Kasumi-1 (cell line): ENCODE measurements at places on chromosomes 5 and 9.

- DNase-seq = no peak
Observed at GRCh38 chr5:14301186-14301585, 158.0 kb downstream of the TRIO start.

GRCh38 chr5:7078901-7079300, 317.0 kb upstream of the ADCY2 start:
- peak; percentile 34 for DNase-seq

DNA sequence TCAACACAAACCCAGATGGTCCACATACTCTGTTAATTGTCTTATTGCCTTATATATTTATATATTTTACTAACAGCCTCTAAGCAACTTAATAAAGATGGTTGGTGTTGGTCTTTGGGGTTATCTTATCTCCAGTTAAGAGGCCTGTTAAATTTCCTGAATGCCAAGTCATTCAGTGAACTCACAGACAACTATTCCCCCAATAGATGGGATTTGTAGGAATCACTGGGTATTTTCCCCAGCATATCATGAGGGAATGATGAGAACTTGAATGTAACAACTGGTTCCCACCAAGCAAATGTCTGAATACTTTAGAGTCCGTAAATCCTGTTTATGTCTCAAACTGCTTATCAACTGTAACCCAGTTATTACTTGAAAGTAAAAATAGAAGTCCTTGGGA, 42.7 kb upstream of the RETREG1 start:
- no peak for DNase-seq

DNA sequence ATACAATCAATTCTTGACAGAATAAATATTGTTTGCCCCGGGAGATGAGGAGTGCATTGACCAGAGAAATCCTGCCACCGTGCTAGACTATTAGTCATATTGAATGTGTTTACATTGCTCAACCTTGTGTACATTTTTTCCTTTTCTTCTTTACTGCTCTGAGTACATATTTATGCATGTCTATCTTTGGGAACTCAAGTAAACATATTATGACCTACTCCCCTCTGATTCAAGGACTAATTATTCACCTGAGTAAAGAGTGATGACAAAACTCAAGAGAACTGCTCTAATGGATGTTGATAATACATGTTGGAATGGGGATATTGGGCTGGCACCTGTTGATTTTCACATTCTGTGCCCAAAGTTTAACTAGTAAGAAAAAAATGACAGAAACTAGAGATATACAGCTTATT, 3.9 kb upstream of the SPINK1 start:
- no peak for DNase-seq

DNA sequence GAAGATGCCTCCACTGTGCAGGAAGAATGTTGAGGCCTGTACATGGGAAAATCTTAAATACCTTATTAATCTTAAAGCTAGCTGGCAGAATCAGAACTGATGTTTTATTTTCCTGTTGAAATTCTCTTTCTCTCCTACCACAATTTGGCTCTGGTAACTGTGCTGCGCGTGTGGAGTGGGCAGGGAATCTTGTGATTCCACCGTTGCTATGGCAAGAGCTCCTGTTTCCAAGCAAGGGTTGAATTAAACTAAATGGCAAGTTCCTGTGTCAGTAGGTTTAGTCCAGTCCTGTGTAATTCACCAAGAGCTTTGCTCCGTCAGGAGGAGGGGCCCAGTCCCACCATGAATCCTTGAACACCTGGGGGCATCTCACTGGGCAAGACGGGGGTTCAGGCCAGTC, 36.4 kb downstream of the NXNL2 start:
- no peak for DNase-seq

DNA sequence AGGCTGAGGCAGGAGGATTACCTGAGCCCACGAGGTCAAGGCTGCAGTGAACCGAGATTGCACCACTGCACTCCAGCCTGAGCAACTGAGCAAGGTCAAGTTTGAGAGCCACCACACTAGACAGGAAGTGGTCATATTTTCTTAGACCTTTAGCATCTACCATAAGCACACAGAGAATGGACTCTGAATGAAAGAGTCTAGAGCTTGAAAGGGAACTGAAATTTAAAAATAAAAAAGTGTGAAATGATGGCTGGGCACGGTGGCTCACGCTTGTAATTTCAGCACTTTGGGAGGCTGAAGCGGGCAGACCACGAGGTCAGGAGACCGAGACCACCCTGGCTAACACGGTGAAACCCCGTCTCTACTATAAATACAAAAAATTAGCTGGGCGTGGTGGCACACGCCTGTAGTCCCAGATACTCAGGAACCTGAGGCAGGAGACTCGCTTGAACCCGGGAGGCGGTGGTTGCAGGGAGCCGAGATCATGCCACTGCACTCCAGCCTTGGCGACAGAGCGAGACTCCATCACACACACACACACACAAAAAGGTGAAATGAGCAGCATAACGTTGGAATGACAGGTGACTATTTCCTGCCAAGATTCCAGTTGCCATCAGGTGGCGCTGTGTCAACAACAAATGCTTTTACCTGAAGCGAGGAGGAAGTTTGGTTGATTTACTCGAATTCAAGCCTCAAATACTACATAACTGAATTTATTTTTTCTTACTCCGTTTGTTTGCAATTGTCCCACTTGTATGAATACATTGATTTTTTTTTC, 21.3 kb upstream of the AK3 start:
- peak; percentile 30 for DNase-seq

DNA sequence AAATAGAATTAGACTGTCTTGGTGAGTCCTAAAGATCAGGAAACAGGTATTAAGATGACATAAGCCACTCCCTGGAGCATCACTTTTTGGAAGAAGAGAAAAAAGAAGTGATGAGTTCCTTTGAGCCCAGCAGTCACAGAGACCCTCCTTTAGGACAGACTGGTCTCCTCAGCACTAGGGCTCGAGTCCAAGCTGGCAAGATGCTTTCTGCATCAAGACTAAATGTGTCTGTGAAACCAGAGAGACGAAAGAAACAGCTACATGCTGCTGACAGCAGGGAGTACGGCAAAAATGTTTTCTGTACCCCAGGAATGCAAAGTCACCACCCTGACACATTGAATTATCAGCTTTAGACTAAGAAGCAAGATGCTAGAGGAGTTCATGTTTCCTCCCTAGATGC, 184.5 kb downstream of the CRB2 start:
- DNase-seq = no peak

GRCh38 chr5:98795243-98795642, 21.8 kb downstream of the RGMB start:
- no peak for DNase-seq

GRCh38 chr9:133913571-133914369, 78.4 kb downstream of the VAV2 start:
- DNase-seq = no peak

GRCh38 chr9:126373241-126373640, 46.6 kb downstream of the MVB12B start:
- DNase-seq = no peak

DNA sequence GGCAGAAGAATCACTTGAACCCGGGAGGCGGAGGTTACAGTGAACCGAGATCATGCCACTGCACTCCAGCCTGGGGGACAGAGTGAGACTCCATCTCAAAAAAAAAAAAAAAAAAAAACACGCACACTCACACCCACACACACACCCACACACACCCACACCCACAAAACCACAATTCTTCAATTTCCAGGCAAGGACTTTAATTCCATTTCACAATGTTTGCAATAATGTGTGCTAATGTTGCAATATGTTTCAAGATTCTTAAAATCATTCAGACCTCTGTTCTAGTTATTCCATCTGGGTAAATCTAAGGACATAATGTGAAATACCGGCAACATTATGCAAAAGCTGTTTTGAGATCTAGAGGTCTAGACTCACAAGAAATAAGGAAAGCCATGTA, 28.3 kb downstream of the CCDC69 start:
- no peak for DNase-seq

GRCh38 chr9:18448101-18448500, 25.9 kb upstream of the ADAMTSL1 start:
- DNase-seq = no peak

DNA sequence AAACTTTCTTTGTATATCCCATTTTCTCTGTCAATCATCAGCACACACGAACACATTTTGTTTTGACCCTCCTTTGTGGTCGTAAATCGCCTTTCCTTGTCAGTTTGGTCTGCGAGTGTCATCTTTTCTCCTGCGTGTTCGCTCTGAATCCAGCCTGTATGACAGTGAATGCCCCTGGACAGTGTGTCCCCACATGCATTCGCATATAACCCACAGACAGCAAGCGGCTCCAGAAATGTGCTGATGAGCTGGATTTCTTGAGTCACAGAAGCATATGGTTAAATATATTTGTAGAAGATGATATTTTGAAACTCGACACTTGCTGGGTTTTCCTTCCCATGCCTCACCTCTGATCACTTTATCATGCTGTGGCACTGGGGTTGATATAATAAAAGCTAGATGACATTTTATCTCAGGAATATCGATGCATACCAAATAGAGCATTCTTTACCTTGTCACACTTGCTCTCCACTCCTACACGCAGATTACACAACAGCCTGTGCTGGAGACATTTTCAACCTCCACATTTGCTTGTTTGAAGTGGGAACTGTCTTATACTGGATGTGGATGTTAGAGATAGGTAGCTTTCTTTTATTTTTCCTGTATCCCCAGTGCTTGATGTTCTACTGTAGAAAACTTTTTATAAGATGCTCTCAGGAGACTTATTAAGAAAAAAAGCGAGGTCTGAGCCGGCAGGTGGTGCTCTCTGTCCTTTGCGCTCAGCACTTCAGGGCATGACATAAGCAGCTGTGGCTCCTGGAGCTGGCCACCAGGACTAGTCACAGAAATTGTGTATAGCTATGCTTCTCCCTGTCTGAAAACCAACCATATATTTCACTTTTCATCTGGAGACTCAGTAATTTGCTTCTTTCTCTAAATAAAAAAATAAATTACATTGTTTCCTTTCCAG, 215.1 kb downstream of the SH3GL2 start:
- DNase-seq = no peak

DNA sequence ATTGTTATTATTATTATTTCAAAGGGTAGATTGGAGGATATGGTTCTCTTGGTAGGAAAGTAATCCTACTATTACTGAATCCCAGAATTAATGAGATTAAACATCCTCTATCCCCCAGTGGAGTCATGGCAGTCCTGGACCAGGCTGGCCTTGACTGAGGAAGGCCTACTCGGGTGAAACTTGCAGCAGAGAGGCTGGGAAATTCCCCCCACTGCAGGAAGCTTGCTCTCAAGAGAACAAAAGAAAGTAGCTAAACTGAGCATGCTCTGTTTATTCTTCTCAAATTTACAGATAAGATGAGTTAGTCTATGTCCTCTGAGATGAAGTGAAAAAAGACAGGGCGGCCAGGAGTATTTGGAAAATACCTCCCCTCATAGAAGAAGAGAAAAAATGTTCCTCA, 233.9 kb upstream of the RPS23 start:
- no peak for DNase-seq

DNA sequence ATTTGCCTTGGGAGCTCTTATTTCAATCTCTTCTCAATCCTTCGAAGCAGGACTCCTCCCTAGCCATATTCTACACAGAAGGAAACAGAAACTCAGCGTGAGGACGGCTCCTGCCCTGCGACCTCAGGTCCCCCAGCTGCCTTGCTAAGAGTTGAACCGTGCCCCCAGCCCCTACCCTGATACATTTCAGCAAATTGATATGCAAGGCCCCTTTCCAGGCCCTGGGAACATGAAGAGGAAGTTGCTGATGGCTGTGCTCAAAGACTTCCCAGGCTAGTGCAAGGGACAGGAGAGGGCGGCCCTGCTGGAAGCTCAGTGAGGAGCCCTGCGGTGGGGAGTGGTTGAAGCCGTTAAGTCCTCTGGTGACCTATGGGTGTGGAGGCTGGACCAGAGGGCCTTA, 41.5 kb downstream of the BOD1 start:
- DNase-seq = no peak

DNA sequence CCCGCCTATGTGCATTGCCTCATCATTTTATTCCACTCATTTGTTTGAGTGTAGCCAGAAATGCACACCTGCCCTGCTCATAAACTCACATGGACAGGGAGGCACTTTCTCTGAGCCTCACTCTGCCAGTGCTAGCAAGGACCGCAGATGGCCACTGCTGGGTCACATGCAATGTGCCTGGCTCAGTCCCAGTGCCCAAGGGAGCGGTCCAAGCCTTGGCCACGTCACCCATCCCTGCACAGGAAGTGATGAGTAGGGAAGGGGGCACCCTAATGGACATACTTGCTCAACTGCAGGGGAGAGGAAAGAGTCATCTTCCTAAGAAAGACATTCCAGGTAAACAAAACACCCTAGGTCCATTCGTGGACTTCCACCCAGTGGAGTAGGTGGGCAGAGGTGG, 630.9 kb downstream of the IRX1 start:
- DNase-seq = no peak

GRCh38 chr9:106104887-106105286, 410.5 kb downstream of the TMEM38B start:
- DNase-seq = peak; percentile 24

- DNase-seq = no peak
Observed at GRCh38 chr9:115046199-115046598, 71.8 kb downstream of the TNC start.

GRCh38 chr9:116112236-116112635, 41.4 kb upstream of the PAPPA start:
- no peak for DNase-seq

- peak; percentile 4 for DNase-seq
Observed at GRCh38 chr9:69649566-69650250, 22.5 kb downstream of the APBA1 start.

- DNase-seq = no peak
Observed at GRCh38 chr5:126681970-126682369, 81.2 kb downstream of the PHAX start.

DNA sequence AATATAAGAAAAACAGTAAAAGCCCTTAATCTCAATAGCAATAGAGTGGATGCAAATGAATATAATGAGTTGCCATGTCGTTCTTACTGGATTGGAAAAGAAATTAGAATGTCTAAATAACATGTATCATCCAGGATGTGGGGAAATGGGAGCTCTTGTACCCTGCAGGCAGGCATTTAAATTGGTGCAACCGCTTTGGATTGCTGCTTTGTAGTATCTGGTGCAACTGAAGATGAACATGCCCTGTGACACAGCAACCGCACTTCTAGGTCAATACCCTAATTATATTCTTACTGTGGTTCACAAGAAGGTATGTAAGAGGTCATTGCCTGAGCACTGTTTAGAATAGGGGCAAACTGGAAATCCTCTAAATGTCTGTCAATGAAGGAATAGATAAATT, 18.9 kb downstream of the MRPS30 start:
- DNase-seq = no peak

DNA sequence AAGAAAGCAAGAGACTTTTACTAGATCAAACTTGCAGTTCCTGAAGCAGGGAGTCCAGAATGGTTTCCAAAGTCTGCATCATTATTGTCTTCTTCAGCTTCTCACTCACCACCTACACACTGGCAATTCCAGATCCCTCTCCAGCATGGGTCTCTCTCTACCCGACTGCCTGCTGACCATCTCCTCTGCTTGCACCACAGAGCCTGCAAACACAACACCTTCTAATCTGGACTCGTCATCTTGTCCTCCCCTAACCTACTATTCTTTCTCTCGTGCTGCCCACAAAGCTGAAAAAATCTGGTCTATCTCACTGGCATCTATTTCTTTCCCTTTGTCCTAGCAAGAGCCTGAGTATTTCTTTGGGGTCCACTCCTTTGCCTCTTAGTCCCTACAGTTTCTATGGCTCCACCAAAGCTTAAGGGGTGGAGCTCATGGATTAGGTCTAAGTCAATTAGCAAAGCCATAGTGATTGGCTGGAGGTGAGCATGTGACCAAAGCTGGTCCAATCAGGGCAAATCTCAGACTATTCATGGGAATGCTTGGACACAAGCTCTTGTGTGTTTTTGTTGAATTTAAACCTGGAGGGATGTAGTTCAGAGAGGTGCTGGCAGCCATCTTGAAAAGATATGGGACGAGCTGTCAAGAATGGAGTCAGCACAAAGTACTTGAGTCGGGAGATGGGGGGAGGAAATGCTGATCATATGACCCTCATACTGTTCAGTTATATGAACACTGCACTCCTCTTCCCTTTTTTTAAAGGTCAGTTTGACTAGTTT, 63.5 kb downstream of the GALNT12 start:
- no peak for DNase-seq
